ENCODE measurements at places on chromosomes 3 and 15.

- DNase-seq = no peak
Observed at GRCh38 chr15:61764141-61764540, 296.1 kb downstream of the VPS13C start.

DNA sequence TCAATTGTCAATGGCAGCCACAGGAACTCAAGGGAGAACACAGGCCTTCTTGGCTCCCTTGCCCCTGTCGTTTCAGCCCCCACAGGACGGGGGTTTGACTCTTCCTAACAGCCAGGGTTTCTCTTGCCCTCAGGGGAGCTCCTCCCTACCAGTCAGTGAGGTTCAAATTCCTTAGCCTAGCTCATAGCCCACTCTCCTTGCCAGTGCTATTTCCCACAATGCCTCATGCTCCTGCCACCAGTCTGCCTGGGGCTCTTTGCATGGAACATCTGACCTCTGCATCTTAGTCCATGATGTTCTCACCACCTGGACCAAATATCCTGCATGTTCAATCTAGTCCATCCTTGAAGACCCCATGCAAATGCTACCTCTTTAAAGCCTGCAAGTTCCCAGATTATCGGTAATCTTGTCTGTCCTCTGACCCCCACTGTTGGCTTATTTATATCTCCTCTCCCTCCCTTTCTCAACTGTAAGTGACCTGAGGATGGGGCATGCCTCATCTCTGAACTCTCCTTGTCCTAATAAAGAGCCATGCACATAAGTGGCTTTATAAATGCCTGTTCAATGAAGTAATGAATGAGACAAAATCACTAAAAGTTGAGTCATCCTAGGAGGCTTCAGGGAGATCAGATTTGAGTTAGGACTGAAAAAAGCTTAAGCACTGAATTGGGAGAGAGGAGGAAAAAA is 78.0 kb downstream of the MYO1E start:
- DNase-seq = no peak

DNA sequence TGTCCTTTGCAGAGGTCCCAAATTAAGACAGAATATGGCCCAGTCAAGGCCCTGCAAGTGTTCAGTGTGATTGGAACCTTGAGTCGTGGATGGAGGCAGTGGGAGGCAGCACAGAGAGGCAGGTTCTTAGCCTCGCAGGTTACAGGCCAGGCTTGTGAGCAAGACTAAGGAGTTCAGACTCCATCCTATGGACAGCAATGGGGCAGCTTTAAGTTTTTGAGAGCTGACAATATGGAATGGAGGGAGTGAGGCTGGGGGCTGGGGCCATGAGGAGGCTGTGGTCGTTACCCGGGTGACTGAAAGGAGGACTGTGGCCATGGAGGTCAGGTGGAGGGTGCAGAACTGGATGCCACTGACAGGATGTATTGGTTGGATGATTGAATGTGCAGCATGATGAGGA is 74.1 kb upstream of the PRR23C start:
- no peak for DNase-seq

GRCh38 chr3:104436506-104436905 is 930.2 kb upstream of the ALCAM start:
- DNase-seq = no peak

- DNase-seq = no peak
Observed at GRCh38 chr3:4963669-4964570, 15.3 kb upstream of the BHLHE40 start.

- no peak for DNase-seq
Observed at GRCh38 chr3:151724576-151725562, 8.9 kb upstream of the AADACL2 start.

GRCh38 chr15:52423852-52424251 is 104.8 kb downstream of the MYO5A start:
- no peak for DNase-seq

DNA sequence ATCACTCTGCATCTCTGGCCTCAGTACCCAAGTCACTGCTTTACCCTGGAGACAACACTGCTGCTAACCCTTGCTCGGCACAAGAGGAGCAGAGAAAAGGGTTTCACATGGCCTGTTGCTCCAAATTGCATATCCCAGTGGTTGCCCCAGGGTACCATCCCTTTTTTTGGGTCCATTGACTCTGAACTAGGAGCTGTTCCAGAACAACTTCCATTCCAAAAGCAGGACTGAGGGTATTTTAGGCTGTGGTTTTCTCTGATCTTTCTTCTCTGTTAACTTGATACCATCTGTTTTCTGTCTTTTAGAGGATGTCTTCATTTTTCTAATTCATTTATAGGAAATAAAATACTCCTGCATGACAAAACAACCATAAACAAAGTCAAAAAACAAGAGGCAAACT is 17.3 kb upstream of the RYK start:
- no peak for DNase-seq

All from activated T-helper 9 cell treated with anti-CD3 and anti-CD28 coated beads, Interleukin-2, amount 50 U/mL, for 16 hours (primary cell).